ENCODE measurements at places on chromosomes 3 and 15. TPM values are rescaled to one million over a fixed set of nuclear protein-coding genes. Genes with fewer than 3 reads are reported as not detected.

Gene KIF23
- total RNA-seq = 81.1 TPM

Gene MRAS
- not detected for total RNA-seq

- peak; percentile 38 for DNase-seq
These were observed 49.1 kb downstream of the OXNAD1 start for GRCh38 chr3:16313886-16314645.

Gene WDR49
- not detected for total RNA-seq

DNA sequence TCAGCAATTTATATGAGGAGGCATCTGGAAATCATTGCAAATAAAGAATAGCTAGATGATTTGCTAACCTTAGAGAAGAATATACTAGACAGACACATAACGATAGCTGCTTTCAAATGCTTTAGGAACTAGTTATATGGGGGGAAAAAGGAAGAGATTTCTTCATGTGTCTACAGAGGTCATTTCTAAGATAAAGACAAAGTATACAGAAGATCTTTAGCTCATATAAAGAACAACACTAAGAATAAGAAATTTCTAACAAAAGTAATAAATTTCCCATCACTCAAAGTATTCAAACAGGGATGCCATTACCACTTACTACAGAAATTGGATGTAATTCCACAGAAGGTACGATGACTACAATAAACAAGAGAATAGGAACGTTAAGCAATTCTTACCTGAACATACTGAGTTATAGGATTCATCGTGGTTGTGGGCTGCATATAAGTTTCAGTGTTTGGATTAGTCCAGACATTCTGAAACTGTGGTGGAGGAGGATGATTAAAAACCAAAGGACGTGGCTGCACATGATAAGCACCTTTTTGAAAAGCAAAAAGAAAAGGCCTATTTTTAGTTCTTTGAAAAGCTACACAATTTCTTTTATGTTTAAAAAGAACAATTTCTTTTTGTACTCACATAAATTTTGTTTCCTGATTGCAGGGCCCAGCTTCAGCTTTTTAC, 8.7 kb downstream of the DAZL start:
- DNase-seq = peak; percentile 65

- DNase-seq = no peak
These were observed 536.8 kb downstream of the CADM2 start for GRCh38 chr3:85495602-85496001.

DNA sequence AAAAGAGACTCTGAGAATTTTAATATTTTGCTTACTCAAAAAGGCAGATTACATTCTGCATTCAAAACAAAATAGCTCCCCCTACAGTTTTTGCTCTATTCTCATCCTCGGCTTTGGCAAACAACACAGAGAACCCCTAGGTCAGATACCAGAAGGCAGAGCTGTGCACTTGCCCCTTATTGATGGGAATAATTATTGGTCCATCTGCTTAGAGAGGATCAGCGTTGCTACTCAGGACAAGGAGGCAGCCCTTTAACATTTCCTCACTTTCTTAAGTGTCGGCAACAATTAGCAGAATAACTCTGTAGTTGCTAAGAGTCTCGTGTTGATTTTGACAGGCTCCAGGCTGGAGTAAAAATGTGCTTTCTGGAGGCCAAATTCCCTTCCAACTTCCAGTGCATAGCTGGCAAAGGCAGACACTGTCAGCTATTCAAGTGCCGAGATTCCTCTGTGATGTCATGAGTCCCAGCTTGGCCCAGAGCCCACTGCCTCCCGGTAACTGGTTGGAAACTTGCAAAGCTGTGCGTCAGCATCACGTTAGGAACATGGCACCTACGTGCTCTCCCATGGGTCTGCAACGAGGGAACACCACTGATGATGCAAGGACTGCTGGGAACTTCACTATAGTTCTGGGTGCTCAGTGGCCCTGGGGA, 482.7 kb upstream of the ADAMTS9 start:
- no peak for DNase-seq

DNA sequence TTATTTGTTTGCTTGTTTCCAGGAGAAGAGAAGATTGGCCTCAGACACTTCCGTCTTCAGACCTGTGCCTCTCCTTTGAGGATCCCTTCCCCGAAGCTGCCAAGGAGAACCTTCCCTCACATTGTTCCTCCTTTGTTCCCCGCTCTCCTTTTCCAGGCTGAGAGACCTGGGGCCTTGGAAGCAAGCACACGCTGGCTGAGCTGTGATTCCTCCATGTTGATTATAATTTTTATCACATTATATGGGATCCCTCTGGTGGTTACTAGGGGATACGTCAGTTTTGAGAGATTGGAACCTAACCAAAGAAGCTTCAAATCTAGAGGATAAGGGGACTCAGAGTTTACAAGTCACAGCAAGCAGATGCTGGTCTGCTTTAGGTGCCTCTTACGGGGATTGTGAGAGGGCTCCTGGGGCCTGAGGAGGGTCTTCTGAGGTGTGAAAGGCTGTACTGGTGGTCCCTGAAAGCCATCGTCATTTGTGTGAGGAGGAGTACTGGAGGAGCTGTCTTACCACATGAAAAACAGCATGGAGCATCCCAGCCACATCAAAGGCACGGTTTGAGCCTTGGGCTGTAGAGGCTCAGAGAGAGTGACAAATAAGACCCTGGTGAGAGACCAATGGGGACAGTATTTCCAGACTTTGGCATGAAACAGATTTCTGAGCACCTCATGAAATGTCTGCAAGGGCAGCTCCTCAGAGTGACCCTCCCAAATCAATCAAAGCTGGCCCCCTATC, 760.1 kb upstream of the CFAP20DC start:
- no peak for DNase-seq

Gene NMB
- total RNA-seq = 1.5 TPM

DNA sequence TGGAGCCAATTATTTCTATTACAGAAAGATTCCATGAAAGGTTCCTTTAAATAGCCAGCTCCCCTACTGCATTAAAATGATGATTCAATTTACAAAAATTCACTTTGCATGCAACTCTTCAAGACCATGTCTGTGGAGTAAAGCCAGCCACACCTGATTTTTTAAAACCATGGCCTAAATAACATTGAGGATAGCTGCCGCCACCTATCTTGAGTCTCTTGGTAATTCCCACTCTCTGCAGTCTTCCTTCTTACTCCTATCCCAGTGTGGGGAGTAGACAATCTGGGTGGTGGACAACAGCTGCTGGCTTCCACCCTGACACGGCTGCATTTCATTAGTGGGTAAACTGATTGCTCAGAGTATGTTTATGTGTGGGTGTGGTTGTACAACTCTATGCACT, 10.7 kb downstream of the LRTM1 start:
- DNase-seq = no peak

DNA sequence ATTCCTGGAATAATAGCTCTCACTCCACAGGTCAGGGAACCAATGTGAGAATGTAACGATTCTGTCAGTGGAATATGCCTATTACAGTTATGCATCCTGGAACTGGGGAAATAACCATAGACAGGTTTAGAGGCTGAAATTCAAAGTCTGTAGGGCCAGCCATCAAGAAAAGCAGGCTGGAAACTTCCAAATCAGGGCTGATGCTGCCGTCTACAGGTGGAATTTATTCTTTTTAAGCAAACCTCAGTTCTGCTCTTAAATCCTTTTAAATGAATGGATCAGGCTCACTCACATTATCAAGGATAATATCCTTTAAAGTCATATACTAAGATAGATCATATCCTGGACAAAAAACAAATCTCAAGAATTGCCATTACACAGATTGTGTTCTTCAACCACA, 699.8 kb downstream of the NR2F2 start:
- no peak for DNase-seq

DNA sequence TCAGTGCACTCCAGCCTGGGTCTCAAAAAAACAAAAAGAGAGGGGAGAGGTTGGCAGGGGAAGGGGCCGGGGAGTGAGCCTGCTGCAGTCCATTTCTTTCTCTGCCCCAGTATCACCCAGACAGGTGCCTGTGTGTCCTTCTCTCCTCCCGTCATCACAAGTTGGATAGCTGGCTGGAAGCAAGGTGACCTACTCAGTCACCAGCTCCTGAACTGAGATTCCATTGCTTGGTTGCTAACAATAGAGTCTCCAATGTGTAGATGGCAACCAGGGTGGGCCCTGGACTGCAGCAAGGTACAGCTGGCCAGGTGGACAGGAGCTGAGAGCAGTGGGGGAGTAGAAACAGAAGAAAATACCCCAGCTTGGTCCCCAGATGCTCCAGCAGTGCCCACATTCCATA, 4.6 kb downstream of the LRRC2 start:
- DNase-seq = no peak

Gene CDHR4
- 0.16 TPM for total RNA-seq

DNA sequence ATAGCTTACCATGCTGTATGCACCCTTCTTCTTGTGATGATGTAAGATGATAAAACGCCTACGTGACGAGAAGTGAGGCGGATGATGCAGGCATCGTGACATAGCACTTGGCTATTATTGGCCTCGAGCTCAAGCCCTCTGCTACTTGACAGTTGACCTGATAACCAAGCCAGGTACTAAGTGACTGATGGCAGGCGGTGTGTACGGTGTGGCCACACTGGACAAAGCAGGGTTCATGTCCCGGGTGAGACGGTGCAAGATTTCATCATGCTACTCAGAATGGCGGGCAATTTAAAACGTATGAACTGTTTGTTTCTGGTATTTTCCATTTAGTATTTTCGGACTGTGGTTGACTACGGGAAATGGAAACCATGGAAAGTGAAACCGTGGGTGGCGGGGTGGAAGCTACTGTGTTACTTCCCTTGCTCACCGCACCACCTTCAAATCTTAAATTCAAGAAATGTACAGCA, 57.7 kb downstream of the SLC12A8 start:
- peak; percentile 74 for DNase-seq

GRCh38 chr15:81261172-81261811, 62.6 kb downstream of the STARD5 start:
- DNase-seq = no peak

- DNase-seq = peak; percentile 54
These were observed at the start of gene TM6SF1 for GRCh38 chr15:83106994-83107840. Gene TM6SF1, plus strand, starts transcription at chr15:83107645. Its CDS starts 36 bp downstream, at chr15:83107681.

- DNase-seq = no peak
These were observed 135.1 kb upstream of the UBP1 start for GRCh38 chr3:33575311-33575710.

- DNase-seq = peak; percentile 64
These were observed at the start of gene TTLL3 for GRCh38 chr3:9809615-9810432. Gene TTLL3, plus strand, starts transcription at chr3:9810262. Its CDS starts 400 bp downstream, at chr3:9810662.

Gene SYNM
- 1.5 TPM for total RNA-seq

Gene SPSB4
- total RNA-seq = not detected

Gene SUSD5
- not detected for total RNA-seq

- DNase-seq = no peak
These were observed 26.5 kb downstream of the CD200R1 start for GRCh38 chr3:112948346-112948838.

Gene MORC1
- not detected for total RNA-seq

Gene C3orf85
- not detected for total RNA-seq

DNA sequence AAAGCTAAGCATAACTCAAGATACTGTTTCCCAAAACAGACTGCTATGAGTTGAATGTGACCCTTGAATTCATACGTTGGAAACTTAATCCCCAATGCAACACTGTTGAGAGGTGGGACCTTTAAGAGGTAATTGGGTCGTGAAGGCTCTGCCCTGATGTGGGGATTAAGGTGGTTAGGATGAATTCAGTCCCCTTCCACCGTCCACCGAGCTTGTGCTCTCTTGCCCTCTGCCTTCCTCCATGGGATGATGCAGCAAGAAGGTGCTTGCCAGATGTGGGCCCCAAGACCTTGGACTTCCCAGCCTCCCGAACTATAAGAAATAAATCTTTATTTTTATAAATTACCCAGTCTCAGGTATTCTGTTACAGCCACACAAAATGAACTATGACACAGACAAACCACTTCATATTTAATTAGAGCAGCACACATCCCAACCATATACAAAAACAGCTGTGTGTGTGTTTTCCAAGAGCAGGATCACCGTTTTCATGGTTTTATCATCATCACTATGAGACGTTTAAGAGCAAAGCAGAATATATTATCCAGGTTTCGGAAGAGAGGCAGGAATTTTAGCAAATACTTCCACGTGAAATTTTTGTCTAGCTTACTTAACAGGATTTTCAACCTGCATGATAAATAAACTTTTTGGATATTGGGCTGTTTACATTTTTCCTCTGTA, 61.2 kb downstream of the CD200R1L start:
- no peak for DNase-seq

GRCh38 chr3:120710369-120710768, 28.3 kb upstream of the HGD start:
- no peak for DNase-seq

DNA sequence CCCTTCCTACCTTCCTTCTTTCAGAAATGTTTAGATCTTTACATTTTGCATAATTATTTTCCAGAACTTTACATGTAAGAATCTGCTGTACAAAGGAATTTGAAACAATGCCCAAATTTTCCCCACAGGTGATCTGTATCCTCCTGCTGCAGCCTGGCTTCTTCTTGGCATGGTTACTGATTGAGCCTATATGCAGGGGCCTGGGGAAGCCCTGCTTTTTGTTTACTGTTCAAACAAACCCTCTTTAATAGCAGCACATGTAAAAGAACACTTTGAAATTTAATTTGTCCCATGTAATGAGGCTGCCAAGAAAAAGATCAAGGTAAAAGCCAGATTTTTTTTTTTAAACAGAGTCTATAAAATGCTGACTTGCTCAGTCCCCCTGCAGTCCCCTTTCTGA, 432.2 kb downstream of the TUSC7 start:
- no peak for DNase-seq

DNA sequence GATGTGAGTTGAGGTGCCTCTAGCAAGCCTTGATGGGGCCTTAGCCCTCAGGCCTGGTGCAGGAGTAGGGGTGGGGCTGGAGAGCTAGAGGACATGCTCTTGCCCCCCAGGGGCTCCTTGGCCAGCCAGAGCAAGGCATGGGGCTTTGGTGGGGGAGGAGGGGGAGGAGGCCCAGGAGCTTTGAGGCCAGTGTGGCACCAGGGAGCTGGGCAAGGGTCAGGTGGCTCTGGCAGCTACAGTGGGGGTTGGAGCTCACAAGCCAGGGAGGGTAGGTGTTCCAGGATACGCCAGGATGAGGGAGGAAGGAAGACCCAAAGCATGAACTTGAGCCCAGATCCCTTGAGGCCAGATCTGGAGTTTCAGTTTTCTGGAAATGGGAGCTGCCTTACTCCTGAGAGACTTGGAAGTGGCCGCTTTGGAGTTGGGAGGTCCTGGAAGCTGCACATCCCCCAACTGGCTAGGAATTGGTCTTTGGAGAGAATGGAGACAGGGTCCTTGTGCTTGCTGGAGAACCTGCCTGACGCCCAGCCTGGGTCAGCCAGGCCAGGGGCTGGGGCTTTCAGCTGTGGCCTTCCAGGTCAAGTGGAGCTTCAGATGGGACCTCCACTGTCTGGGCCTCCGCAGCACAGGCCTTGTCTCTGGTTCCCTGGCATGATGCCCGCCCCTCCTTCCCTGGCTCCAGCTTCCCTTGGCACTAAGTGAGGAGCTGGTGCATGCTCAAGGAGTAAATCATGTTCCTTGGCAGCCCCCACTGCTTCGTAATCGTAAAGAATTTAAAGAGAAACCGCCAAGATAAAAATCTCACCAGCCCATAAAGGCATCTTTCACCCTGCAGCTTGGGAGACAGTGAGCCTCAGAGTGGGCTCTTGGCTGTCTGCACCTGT, 8.7 kb downstream of the SEMA3F start:
- no peak for DNase-seq
